ENCODE measurements at places on chromosomes 11 and 22.
A peak's percentile ranks its signal among the peaks of the same experiment; 100 is the strongest.

GRCh38 chr11:85810521-85810870, 445 bp downstream of the SYTL2 start:
- no peak overlapping the region for H3K27ac ChIP-seq
- peaks cover 42% of the 10 kb centered on the region for H3K27me3 ChIP-seq
- peak; percentile 61 for DNase-seq
- H3K4me3 ChIP-seq = peak overlapping the region; percentile 78
- H3K4me1 ChIP-seq = no peaks in the 10 kb centered on the region

DNA sequence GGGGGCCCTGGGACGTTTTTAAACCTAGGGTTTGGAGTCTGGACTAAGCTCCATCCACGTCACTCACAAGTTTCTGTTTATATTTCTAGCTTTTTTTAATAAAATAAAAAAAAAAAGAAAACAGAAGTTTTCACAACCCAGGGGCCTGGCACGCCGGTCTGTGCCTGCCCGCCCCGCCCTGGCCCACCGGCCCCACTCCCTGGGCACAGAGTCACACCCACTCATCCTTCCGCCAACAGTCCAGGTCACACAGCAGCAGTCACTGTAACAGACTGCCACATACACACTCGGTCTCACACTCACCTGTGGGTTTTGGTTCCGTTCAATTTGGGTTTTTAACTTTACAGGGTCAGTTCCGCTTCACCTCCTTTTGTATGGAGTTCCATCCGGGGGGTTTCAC, 5.3 kb upstream of the ACR start:
- no peak overlapping the region for H3K4me3 ChIP-seq
- H3K27me3 ChIP-seq = peaks cover 26% of the 10 kb centered on the region
- H3K4me1 ChIP-seq = no peaks in the 10 kb centered on the region
- DNase-seq = no peak
- no peaks in the 10 kb centered on the region for H3K36me3 ChIP-seq

GRCh38 chr11:99513368-99513767, 492.6 kb downstream of the CNTN5 start:
- no peaks in the 10 kb centered on the region for H3K4me1 ChIP-seq
- H3K4me3 ChIP-seq = no peak overlapping the region
- H3K36me3 ChIP-seq = no peaks in the 10 kb centered on the region
- H3K27ac ChIP-seq = no peak overlapping the region
- no peaks in the 10 kb centered on the region for H3K27me3 ChIP-seq

GRCh38 chr11:27350511-27350910, 12.5 kb downstream of the CCDC34 start:
- peaks cover 20% of the 10 kb centered on the region for H3K4me1 ChIP-seq
- H3K27ac ChIP-seq = no peak overlapping the region
- no peak for DNase-seq
- H3K36me3 ChIP-seq = peaks cover 15% of the 10 kb centered on the region
- H3K27me3 ChIP-seq = no peaks in the 10 kb centered on the region

DNA sequence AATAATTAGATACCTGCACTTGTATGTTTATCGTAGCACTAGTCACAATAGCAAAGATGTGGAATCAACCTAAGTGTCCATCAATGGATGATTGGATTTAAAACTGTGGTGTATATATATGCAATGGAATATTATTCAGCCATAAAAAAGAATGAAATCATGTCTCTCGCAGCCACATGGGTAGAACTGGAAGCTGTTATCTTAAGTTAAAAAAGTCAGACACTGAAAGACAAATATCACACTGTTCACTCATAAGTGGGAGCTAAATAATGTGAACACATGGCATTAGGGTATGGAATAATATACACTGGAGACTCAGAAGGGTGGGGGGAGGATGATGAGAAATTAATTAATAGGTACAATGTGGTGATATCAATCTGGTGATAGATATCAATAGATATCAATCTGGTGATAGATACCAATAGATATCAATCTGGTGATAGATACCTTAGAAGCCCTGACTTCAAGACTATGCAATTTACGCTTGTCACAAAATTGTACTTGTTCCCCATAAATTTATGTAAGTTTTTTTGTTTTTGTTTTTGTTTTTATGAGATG, 2.0 kb downstream of the LMO2 start:
- DNase-seq = no peak
- H3K4me3 ChIP-seq = no peak overlapping the region
- no peaks in the 10 kb centered on the region for H3K4me1 ChIP-seq
- no peak overlapping the region for H3K27ac ChIP-seq
- H3K27me3 ChIP-seq = no peaks in the 10 kb centered on the region

GRCh38 chr22:37415210-37415609, 12.1 kb downstream of the ELFN2 start:
- no peak overlapping the region for H3K4me3 ChIP-seq
- no peaks in the 10 kb centered on the region for H3K4me1 ChIP-seq
- no peak for DNase-seq
- no peak overlapping the region for H3K27ac ChIP-seq
- peaks cover 21% of the 10 kb centered on the region for H3K27me3 ChIP-seq
- H3K36me3 ChIP-seq = no peaks in the 10 kb centered on the region

- peaks cover 4% of the 10 kb centered on the region for H3K4me1 ChIP-seq
- DNase-seq = no peak
Measured at GRCh38 chr11:106076171-106076918, 802 bp downstream of the KBTBD3 start.

DNA sequence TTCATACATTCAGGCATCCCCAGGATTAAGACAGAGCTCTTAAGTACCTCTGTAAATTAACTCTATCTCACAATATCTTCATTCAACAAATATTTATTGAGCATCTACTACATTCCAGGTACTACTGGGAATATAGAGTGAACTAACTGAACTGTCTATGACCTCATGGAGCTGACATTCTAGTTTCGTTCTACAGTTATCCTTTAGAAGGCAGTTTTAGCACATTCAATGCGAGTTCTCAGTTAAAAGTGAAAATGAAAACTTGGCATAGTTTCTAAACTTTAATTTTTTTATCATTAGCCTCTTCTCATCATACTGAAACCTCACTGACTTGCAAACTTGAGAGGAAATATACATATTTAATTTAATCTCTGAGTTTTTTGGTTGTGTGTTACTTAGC, 10.7 kb upstream of the MS4A6E start:
- H3K4me1 ChIP-seq = no peaks in the 10 kb centered on the region
- no peaks in the 10 kb centered on the region for H3K36me3 ChIP-seq
- H3K27ac ChIP-seq = no peak overlapping the region
- DNase-seq = no peak

DNA sequence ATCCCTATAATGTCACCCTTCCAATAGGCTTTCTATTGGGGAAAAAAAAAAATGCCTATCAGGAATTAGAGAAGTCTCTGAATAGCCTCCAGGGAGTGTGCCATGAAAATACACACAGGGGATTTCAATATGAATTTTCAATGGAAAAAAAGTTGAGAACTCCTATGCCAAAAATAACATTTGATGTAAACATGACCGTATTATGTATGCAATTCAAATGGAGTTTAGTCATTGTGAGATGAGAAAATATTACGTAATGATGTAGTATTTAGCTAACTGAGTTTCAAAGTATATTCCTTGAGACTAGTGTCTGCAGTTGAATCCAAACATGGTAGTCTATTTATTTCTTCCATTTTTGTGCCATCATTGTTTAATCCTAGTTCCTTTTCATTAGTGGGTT, 182.3 kb downstream of the BLID start:
- peaks cover 7% of the 10 kb centered on the region for H3K4me1 ChIP-seq
- H3K27ac ChIP-seq = no peak overlapping the region
- H3K4me3 ChIP-seq = no peak overlapping the region

DNA sequence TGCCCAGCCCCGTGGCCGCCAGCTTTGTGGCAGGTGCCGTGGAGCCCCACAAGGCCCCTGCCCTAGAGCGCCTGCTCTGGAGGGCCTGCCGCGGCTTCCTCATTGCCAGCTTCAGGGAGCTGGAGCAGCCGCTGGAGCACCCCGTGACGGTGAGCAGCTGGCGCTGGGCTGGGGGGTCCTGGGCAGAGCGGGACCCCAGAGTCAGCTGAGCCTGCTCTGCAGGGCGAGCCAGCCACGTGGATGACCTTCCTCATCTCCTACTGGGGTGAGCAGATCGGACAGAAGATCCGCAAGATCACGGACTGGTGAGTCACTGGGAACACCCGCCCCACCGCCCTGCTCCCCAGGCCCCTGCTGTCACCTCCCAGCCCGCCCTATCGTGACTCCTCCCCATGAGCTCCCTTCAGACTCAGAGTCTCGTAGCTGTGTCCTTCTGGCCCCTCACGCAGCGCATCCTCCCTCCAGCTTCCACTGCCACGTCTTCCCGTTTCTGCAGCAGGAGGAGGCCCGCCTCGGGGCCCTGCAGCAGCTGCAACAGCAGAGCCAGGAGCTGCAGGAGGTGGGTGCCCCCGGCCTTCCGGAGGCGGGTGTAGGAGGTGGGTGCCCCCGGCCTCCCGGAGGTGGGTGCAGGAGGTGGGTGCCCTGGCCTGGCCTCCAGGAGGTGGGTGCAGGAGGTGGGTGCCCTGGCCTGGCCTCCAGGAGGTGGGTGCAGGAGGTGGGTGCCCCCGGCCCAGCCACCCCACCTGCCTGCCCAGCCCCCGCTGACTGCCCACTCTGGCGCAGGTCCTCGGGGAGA, 4.7 kb downstream of the TCIRG1 start:
- no peak overlapping the region for H3K4me3 ChIP-seq
- H3K27me3 ChIP-seq = no peaks in the 10 kb centered on the region
- H3K4me1 ChIP-seq = peaks cover 4% of the 10 kb centered on the region
- no peak for DNase-seq
- no peak overlapping the region for H3K27ac ChIP-seq
- no peaks in the 10 kb centered on the region for H3K36me3 ChIP-seq

All from endodermal cell (in vitro differentiated cells).